ENCODE measurements at places on chromosomes 16 and 17. TPM values are rescaled to one million over a fixed set of nuclear protein-coding genes. Genes with fewer than 3 reads are reported as not detected.

DNA sequence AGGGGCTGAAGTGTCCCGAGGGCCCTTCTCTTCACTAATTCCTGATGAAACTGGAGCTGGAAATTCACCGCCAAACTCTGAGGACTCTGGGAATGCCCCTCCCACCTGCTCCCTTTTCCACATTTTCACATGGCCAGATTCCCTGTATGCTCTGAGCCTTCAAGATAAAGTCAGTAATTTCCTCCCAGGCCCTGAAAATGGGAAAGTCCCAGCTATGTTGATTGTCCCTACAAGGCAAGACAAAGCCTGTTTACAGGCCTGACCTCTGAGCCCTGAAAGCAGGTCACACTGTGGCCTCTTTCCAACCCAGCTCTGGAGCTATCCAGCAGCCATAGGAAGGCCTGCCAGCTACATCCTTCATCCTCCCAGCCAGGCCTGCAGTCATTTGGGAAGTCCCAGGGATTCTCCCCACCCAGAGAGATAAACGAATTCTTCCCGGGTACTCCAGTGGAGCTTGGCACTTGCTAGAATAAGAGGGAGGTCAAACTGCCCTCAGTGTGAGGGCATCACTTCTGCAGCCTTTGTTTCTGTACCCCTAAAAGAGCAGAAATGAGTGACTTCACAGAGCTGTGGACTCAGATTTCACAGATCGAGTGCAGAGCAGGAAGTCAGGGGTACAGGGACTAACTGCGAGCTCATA is 19.6 kb upstream of the CCL2 start:
- DNase-seq: peak; percentile 87

GRCh38 chr17:59785091-59785799 is 77.8 kb downstream of the VMP1 start:
- no peak for DNase-seq

DNA sequence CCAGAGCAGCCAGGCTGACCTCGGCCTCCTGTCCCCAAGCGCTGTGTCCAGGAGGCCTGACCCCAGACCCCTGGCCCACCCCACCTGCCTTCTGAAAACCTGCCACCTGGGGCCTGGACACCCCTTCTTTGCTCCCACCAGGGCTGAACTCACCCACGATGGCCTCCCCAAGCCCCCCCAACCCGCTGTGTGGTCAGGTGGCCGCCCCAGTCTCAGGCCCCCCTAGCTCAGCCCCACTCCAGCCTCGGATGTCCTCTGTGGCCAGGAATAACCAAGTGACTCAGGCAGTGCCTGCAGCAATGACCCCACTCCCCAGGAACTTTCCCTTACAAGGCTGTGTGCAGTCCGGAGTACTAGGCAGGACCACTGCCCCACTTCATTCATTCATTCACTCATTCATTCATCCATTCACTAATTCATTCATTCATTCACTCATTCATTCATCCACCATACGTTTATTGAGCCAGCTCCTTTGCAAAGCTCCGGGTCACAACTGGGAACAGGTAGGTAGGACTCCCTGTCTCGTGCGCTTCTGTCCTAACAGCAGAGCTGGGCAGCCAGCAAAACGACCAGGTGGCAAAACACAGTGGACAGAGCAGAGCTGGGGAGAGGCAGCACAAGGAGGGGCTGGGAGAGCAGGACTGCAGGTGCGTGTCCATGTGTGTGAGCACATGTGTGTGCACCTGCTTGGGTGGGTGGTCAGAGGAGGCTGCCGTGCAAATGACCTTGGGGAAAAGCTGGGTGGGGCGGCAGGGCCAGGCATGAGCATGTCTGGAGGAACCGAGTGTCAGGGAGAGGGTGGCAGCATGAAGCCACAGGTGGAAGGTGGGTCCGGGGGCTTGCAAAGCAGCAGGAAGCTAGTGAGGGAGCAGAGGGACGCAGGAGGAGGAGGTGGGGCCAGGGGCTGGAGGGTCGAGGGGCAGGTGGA is 75.8 kb upstream of the CBX4 start:
- DNase-seq: no peak

DNA sequence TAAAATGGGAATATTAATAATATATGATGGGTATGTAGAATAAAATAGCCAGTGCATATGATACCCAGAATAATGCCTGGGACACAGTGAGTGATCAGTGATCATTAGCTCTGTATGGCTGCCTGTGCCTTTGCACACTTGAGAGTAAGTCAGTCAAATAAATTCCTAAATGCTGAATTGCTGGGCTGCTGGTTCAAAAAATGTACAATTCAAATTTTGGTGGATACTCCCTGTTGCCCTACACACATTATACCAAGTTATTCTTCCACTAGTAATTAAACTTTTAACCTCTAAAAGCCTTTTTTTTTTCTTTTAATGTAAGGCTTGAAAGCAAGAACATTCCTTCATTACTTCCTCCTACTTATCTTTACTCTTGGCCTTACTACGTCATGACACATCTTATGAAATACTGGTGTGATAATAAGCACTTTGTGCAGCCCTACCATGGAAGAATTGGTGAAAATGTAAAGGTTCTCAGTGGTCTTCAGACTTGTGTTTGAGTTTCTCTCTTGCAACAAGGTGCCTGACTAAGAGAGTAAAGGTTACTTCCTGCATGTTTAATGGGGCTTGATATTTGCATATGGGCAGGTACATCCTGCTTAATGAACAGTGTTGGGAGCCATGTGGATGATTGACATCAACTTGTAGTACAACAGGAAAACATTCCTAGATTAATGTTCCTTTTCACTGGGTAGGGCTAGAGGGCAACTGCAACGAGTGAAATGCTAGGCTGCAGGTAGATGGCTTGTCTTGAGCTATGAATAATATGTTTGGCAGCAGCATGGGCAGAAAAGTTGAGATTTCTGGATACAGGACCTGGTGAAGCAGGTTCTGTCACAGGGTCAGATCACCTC is 84.3 kb downstream of the PRKCA start:
- DNase-seq: no peak

DNA sequence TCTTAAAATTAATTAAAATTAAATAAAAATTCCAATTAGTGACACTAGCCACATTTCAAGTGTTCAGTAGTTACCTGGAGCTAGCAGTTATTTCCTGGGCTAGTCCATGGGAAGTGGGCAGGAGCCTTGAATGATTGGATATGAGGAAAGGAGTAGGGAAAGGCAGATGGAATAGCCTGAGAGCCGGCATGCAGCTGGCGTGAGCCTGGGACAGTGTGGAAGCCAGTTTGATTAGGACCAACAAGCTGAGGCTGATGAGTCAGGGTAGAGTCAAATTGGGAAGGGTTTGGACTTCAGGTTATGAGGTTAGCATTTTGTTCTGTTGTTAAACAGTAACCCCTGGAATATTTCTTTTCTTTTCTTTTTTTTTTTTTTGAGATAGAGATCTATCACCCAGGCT is 15.3 kb upstream of the GNA13 start:
- no peak for DNase-seq

The TBC1D28 gene
- total RNA-seq: not detected
